Endodermal cell (in vitro differentiated cells): ENCODE measurements at places on chromosomes 4 and X.

DNA sequence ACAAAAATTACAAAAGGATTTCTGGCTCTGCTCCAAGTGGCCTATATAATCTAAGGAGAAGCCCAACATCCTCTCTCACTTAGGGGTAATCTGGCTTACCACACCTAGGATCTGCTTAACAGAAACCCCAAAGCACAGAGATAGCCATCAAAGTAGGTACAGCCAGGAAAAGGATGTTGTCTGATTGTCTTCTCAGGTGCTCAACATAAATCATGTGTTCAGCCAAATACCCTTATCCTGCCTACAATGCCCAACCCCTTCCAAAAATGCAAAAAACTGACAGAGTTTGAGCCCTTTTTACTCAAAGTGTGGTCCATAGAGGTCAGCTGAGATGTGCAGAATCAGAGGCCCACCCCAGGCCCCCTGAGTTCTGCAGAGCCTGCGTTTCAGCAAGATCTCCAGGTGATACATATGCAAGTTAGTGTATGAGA lies 53.9 kb downstream of the PPM1K start:
- no peak for DNase-seq

DNA sequence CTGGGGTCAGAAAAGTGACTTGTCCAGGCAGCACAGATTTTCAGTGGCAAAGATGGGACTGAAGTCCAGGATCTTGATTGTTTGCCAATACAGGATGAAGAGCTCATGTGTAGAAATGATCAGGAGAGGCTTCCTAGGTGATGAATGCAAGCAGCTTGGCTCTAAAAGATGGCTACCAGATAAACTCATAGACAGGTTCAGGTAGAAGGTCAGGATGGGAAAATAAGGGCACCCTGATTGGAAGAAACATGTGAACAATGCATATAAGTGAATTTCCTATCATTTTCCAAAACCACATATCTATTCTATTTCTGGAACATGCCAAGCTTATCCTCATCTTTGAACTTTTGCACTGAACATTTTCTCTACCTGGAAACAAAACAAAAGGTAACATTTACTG lies 87.7 kb downstream of the FAM13A start:
- no peak for DNase-seq

DNA sequence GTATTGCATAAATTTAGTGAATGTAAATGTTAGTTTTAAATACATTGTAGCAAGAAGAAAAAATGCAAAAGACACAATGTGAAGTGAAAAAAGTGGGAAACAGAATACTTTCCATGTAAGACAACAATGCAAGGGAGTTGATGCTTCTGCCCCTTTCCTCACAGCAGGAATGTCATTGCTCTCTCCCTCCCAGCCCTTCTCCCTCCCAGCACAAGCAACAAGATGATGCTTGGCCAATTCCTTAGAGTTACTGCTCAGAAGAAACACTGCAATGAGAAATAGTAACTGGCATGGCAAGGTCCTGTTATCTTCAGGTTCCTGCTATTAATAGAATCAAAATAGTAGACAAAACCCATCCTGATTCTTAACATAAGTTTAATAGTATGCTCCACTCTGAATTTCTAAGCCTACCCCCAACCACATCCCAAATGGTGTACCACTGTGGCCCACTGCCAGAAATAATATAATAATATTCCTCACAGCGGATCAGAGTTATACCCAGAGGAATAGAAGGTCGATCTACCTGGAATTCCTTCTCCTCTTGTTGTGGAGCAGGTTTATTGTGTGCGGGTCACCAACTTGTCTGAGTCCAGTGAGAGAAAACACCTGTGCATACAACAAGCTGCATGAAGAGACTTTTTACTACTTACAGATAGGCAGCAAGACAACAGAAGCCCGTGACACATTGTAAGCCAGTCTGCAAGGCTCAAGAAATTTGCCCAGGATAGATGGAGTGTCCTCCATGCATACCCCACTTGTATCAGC lies 69.8 kb upstream of the SLC7A11 start:
- DNase-seq: no peak

GRCh38 chrX:8341814-8342590 lies 122.6 kb upstream of the VCX3B start:
- no peak for DNase-seq

- DNase-seq: no peak
Measured at GRCh38 chr4:91198951-91199350, 1071.8 kb downstream of the CCSER1 start.

- DNase-seq: no peak
Measured at GRCh38 chrX:118221270-118221669, 104.7 kb upstream of the KLHL13 start.

- DNase-seq: peak; percentile 55
Measured at GRCh38 chrX:129717892-129718291, 20.9 kb upstream of the XPNPEP2 start.

DNA sequence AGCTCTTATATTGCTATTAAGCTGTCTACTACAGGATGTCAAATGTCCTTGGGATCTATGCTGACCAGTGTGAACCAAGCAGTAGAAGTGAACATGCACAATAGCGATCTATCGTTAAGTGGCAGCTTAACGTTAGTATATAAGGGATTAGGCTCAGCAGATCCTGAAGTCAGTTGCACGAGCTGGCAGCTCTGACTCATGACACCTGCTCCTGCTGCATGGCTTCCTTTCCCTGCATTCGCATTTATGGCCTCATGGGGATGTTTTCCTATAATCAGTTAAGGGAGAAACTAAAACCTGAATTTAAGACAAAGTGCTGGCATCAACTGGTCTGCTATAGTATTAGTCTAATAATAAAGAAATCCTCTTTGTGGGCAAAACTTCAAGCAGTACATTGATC lies 12.7 kb upstream of the MCUB start:
- DNase-seq: no peak

GRCh38 chrX:121356850-121357171 lies 309.4 kb downstream of the GLUD2 start:
- DNase-seq: no peak

DNA sequence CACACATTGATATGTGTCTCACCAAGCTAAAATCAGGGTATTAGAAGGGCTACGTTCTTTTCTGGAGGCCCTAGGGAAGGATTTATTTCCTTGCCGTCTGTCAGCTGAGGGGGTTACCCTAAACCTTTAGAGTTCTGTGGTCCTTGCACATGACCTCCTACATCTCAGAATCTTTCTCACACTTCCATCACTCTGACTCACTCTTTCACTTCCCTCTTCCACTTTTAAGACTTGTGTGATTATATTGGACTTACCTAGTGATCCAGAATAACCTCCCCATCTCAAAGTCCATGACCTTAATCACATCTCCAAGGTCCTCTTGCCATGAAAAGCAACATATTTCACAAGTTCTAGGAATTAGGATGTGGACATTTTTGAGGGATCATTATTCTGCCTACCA lies 53.6 kb upstream of the FUNDC1 start:
- DNase-seq: no peak

DNA sequence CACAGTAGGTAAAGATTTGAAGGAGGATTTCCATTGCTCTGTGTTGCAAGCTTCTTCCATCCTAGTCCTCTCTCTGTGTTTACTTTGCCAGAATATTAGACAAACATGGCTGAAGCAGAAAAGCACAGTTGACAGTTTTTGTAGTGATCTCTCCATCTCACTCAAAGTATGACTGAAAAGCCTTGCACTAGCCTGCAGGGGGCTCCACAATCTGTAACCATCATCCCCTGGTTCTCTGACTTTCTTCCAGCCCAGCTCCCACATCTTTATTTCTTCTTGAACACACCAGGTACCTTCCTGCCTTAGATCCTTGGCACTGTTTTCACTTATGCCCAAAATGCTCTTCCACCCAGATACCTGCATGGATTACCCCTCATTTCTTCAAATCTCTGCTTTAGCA lies 34.1 kb upstream of the HHIP start:
- peak; percentile 80 for DNase-seq

DNA sequence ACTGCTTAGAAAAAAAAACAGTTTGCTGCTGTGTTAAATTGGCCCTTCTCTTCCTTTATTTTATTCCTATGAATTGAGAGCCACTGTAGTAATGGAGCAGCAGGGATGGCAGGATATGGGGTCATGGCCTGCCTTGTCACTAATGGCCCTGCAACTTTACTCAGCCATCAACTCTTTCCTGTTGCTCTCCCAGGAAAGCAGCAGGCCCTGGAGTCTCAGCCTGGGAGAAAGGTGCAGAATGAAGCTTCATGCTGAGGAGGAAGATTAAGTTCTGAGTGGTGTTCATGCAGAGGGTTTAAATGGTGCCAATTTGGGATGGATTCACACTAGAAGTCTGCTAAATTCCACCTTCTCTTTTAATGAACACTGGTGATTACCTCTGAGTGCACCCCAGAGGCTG lies 285.6 kb downstream of the GPAT3 start:
- DNase-seq: no peak

DNA sequence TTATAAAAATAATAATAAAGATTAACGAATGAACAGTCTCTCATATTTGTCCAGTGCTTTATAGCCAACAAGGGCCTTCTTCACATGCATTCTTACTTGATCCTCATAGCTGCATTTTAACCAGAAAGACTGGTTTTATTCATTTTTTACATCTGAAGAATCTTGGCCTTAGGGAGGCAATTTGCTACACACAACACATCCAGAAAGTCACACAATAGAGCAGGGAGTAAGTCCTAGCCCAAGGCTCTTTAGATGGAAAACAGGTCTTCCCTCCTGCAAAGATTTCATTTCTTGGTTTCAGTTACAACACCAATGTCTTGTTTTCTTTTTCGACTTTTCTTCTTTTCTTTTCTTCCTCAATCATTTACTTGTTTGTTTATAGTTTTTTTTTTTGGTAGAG lies 13.0 kb upstream of the C1GALT1C1 start:
- DNase-seq: no peak
